Central memory CD4-positive, alpha-beta T cell (primary cell): ENCODE measurements at places on chromosomes 6 and 20.

DNA sequence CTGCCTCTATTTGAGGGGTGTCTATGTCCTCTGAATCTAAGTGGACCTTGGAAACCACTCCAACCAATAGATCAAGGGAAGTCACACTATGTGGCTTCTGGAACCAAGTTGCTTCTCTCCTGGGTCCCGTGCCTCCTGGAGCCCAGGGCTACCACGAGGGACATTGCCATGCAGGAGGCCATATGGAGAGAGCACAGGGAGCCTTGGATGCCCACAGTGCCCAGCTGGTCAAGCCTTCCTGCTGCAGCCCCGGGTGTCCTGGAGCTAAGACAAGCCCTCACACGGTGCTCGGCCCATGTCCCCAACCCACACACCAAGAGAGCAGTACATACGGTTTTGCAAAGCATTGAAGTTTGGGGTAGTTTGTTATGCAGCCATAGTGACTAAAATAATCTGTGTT is 231.6 kb downstream of the SYNDIG1 start:
- DNase-seq, result no peak

GRCh38 chr20:37053230-37053950 is 42.4 kb downstream of the RBL1 start:
- DNase-seq, result no peak

- DNase-seq, result no peak
Measured at GRCh38 chr6:154602708-154603107, 92.2 kb upstream of the CNKSR3 start.

- DNase-seq, result no peak
Measured at GRCh38 chr20:32784369-32785080, 22.3 kb downstream of the DNMT3B start.

- DNase-seq, result no peak
Measured at GRCh38 chr20:24913076-24913628, 35.9 kb upstream of the CST7 start.
